ENCODE measurements at places on chromosomes 4 and X.

GRCh38 chr4:69936566-69936965 lies 5.7 kb downstream of the CSN1S1 start:
- no peak for DNase-seq

- no peak for DNase-seq
These were observed 190.7 kb upstream of the BMP3 start for GRCh38 chr4:80839792-80840191.

GRCh38 chr4:39357002-39357401 lies 9.2 kb downstream of the RFC1 start:
- no peak for DNase-seq

DNA sequence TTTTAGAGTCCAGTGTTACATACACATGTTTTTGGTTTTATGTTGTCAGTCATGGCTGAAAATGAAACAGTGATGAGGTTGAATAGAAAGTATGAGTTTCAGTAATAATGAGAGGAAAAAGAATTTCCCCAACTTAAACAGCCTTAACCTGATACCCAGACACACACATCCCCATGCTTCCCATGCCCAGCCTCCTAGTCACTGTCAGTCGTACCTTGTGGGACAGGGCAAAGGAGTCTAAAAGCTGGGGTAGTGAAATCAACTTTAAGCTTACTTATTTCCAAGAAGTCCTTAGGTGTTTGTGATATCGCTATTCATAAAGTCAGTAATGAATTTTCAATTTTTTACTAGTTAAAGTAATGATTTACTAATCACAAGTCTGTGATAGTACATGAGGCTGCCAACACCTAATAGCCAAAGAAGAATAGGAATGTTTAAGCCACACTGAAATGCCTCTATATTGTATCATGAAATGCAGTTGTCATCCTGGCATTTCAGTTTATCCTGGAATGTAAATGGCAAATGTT lies 24.3 kb upstream of the GPR34 start:
- DNase-seq, result no peak

- DNase-seq, result peak; percentile 49
These were observed 55.7 kb downstream of the SEPSECS start for GRCh38 chr4:25104591-25104990.

DNA sequence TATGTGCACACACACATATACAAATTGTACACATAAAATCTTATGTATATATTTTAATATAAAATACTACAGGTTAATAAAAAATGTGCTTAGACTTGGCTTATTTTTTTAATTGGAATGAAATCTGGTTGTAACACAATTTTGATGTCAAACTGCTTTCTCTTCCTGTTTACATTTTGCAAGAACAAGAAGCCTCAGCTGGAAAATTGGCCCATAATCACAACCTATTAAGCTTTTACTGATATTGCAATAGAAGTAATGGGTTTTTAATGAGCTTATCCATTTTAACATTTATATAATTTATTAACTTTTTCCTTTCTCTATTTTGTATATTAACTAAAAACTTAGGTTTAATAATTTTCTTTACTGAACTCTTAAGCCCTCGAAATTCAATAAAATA lies 165.9 kb downstream of the PCDH10 start:
- no peak for DNase-seq

GRCh38 chrX:150478496-150479492 lies 89.6 kb upstream of the MTM1 start:
- DNase-seq, result peak; percentile 15

DNA sequence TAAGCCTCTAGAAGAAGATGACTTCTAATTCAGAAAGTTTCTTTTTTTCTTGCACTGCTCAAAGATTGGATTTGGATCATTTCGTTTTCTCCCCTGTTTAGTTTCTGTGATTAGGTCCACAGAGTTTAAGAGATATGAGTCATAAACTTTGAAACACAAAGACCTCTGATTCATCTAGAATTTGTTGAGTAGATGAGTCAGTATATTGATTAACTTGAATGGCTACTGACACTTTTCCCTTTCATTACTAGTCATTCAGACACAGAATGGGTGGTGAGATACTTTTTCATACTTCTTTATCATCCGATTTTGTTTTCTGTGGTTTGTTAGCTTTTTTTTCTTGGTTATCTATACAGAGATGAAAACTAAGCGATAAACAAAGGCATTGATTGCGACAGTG lies 34.1 kb upstream of the AFF2 start:
- DNase-seq, result no peak

DNA sequence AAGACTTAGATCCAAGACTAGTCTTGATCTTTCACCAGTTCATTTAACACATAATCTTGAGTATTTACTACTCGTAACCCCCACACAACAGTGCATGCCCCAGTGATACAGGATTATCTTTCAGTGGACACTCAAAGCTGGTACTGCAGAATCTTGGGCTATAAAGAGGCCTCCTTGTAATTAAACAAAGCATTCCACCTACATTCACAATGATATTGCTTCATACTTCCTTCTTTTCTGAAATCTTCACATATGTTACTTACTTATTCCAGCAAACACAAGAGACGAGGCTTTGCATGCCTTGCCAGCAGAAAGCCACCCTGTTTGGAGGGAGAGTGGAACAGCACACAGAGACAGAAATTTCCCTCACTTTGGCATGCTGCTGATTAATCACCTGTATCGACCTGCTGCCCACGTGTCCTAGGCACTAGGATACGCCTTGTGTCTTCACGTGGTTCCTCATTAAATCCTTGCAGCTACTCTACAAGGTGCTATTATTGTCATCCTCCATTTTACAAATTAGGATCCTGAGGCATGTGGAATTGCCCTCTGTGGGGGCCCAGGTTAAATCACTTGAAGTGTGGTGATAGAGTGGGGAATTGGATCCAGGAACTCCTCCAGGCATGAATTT lies 77.3 kb downstream of the FAM184B start:
- no peak for DNase-seq

DNA sequence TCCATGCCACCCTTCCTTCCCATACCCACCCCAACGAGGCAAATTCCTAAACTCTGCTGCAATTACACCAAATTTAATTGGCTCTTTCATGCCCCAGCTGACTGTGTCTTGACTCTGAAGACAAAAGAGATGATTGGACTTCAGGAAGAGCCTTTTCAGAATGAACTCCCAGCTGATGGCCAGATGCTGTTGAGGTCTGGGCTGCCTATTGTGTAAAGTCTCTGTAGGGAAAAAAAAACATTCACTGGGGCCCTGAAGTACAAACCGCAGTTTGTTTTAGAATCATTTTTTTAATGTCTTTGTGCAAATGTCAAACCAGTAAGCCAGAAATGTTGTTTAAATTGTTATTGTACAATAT lies 174.8 kb downstream of the HHIP start:
- no peak for DNase-seq

GRCh38 chr4:79042079-79042674 lies 102.9 kb upstream of the PAQR3 start:
- DNase-seq, result peak; percentile 15

DNA sequence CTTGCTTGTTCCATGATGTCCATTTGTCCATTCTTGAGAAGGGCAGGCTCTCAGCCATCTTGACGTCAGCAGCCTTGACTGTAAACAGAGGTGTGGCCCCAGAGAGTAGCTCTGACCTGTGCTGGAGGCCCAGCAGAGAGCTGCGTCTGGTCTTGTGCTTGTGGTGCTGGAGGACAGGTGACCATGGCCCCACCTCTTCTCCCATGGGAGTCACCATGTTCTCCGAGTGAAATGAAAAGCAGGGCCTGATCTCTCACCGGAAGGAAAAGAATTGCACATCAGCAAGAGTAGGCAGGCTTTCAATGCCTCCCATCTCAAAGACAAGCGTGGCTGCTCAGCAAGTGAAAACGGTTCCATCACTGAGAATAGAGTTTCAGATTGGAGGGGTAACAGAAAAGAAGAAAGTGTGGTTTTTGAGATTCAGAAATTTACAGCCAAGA lies 11.5 kb downstream of the PARM1 start:
- no peak for DNase-seq

GRCh38 chrX:153063315-153063714 lies 7.0 kb downstream of the PNMA3 start:
- DNase-seq, result no peak

DNA sequence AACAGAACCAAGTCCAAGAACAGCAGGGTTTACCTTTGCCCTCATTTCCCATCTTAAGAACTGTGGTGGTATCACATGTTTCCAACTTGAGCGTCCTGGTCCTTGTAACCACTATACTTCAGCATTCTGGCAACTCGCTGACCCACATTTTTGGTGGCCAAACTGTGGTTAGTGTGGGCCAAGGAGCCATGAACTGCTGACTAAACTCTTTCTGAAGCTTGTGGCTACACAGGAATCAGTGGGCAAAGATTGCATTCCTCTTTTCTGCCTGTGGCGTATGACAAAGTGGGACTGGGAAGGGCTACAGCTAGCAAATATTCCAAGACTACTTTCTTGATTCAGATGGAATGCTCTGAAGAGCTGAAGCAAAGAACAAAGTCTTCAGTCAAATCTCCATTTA lies 106.3 kb upstream of the MID1 start:
- DNase-seq, result no peak

- no peak for DNase-seq
These were observed 21.5 kb downstream of the HAND2 start for GRCh38 chr4:173508386-173509035.

- DNase-seq, result no peak
These were observed 29.1 kb downstream of the JADE3 start for GRCh38 chrX:46941341-46941740.

- DNase-seq, result no peak
These were observed 96.5 kb upstream of the PACRGL start for GRCh38 chr4:20603671-20604313.

DNA sequence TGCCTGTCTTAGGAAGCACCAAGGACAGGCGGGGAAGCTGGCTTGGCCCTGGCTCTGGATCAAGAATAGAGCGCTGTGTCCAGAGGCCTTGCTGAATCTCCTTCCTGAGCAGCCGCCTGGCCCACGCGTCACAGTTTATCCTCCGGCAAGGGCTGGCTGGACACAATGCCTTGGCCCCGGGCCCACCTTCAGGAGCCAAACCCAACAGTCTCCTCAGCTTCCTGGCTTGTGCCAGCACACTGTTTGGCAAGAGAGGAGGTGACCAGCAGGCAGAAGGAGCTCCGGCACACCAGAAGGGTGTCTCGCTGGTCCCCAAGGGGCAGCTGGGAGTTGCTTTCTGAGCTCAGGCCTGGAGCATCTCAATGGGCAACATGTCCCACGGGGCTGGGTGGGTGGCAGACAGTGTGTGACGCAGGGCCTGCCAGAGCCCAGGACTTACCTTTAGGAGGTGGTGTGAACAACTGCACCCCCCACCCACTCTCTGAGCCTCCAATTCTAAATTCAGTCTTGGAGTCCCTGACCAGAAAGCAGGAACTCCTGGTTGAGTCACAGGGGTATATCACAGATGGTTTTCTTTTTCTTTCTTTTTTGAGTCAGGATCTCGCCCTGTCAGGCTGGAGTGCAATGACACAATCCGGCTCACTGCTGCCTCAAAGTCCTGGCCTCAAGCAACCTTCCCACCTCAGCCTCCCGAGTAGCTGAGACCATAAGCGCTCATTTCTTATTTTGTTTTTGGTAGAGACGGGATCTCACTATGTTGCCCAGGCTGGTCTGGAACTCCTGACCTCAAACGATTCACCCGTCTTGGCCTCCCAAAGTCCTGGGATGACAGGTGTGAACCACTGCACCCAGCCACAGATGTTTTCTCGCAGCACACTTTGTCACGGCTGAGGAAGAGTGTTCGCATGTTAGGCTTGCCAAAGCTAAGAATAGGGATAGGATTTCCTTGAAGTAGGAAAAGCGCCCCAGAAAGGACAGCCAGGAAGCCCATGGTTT lies 361.2 kb downstream of the BCOR start:
- peak; percentile 39 for DNase-seq

GRCh38 chr4:171846232-171846631 lies 33.0 kb downstream of the GALNTL6 start:
- DNase-seq, result peak; percentile 36

- DNase-seq, result peak; percentile 7
These were observed 23.1 kb upstream of the GPR34 start for GRCh38 chrX:41665686-41666085.

DNA sequence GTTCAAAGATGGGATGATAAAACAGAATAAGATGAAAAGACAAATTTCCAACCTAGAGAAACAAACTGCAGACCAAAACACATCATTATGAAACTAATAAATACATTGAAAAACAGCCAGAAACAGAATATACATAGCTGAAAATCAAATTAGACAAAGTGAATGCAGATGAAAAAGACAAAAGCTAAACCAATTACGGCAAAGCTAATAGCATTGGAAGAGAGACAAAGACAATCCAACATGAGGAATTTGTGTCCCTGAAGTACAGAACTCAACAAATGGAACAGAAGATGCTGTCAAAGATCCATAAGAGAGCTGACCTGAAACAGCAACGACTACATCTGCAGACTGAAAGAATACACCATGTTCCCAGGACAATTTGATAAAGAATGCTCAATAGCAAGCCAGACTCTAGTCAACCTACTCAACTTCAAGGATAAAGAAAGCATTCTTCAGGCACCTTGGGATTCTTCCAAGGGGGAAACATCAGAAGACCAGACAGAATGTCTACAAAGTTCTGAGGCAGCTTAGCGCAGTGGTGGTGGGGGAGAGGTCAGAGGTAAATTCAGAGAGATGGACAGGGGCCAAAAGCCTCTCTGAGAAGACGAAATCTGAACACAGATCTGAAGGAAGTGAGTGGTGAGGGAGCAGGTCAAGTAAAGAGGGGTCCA lies 27.4 kb upstream of the IRAK1 start:
- no peak for DNase-seq

DNA sequence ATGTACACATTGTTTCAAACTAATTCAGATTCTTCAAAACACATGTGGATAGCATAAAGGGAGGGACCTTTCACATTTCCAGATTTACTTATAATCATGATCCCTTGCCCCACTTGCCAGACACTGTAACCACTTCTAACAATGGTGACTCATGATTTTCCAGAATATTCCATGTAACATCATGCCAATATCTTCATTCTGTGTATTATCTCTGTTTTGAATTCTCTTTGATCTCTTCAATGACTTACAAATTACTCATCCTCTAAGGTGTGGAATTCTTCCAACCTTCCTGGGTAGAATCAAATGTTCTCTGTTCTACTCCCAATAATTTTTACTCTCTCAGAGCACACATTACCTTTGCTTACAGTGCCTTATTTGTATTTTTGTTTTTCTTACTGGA lies 517.1 kb downstream of the PCDH7 start:
- DNase-seq, result no peak

- no peak for DNase-seq
These were observed 25.7 kb downstream of the SEL1L3 start for GRCh38 chr4:25837107-25837506.

DNA sequence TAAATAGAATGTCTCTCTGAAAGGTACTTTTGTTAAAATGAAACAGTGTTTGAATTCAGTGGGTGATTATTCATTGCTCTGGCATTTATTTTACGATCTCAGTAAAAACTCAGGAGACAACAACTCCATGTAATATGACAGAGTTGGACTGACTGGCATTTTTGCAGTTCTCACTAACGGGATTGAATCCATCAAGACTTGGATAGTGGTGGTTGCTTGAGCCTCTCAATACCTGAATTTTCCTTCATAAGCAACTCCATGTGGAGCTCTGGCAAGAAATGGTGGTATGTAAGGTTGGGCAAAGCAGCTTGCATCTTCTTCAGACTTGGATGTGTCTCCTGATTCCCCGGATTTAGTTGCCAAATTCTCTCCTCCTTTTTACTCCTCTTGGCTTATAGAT lies 72.7 kb downstream of the FRMPD4 start:
- no peak for DNase-seq

- DNase-seq, result no peak
These were observed 248.2 kb downstream of the PARM1 start for GRCh38 chr4:75180790-75181776.

All from suppressor macrophage treated with lipopolysaccharide for 1 hour (primary cell).